ENCODE measurements at places on chromosomes 2 and 18.

- DNase-seq, result peak; percentile 7
Measured at GRCh38 chr2:172643142-172643541, 87.3 kb downstream of the PDK1 start.

GRCh38 chr2:170715062-170715931 lies at the start of gene SP5:
TSS of gene SP5 (plus strand) at chr2:170715337. CDS start at chr2:170715513, 176 bp downstream.
- peak; percentile 11 for DNase-seq

DNA sequence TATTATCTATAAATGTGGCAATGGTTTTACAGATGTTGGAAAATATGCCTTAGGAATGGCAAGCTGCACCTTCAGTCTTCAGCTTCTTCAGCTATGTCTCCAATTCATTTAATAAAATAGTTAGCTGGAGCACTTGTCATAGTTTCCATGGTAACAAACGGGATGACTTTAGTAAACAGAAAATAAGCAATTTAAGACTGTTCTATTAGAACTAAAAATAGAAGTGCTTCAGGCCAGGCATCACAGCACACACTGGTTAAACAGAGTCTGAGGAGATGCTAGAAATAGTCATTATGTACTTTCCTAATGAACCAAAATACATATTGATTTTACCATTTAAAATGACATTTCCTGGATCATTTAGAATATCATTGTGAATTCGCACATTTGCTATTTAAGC lies 195.0 kb downstream of the GCA start:
- DNase-seq, result no peak

DNA sequence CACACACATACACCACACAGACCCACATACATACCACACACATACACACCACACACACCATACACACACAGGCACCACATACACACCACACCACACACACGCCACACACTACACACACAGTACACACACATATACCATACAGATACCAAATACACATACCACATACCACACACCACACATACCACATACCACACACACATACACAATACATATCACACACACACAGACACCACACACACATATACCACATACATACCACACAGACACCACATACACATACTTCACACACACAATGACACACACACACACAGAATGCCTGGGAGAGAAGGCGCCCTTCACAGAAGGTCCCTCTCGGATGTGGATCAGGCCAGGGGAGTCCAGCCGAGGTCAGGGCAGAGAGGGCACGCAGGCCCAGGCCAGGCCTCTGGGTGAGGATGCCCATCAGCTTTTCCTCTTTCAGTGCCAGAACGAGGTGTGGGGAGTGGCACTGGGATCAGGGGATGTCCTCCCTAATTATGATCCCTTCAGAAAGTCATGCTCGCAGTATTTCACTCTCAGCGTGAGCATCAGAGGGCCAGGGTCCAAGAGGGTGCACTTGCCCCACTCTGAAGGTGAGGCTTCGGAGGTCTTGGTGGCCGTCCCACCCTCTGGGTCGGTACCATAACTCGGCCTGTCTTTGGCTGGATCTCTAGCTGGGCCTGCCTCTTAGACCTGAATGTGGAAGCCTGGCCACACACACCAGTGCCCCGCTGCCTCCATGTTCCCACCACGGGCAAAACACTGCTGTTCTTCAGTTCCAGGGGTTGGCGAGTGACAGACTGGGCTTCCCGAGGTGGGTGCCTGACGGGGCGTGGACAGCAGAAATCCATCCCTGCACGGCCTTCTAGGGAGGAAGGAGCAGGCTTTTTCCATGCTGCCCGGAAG lies 70.6 kb upstream of the ODC1 start:
- no peak for DNase-seq

- no peak for DNase-seq
Measured at GRCh38 chr2:231680992-231681852, 27.1 kb upstream of the PTMA start.

DNA sequence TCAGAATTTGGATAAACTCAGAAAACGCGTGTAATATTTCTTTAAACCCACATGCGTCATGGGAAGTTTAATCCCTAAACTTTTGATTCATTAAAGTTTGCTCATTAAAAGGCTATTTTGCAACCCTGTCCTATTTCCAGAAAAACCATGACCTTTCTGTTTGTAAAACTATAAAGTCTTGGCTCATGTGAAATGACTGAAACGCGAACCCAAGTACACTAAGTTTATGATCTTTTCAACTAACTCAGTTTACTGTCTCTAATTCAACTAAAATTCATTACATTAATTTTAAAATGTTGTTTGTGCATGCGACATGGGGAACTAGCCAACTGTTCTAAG lies 3.9 kb upstream of the RPL31 start:
- DNase-seq, result no peak

- DNase-seq, result peak; percentile 69
Measured at GRCh38 chr2:121699421-121700333, 37.0 kb downstream of the NIFK start.

DNA sequence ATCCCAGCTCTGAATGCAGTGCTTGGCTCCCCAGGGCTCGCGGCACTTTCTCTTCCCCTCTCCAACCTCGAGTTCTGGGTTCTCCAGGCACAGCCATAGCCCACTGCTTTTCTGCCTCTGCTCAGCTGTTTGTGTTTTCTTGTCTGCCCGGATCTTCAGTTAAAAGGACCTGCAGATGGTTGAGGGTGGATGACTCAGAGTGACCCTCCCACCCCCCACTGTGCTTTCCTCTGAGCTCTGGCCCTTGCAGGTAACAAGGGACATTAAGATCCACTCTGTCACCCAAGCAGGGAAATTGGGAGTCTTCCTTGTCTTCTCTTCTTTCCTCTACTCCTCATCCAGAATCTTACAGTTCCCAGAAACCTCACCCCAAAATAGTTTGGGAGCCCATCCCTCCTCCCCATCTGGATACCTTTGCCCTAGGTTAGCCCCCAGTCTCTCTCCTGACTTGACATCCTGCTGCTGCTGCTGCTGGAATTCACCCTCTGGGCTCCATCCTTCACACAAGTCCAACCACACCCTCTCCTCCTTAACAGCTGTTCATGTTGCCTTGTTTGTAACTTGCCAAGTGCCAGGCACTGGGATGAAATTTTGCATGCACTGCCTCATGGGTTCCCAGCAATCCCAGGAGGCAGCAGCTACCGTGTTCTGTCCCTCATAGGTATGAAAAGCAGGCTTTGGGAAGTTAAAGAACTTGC lies 157.9 kb upstream of the TTC39C start:
- DNase-seq, result no peak

GRCh38 chr18:7926526-7926925 lies 359.4 kb downstream of the PTPRM start:
- no peak for DNase-seq

GRCh38 chr18:12287131-12287681 lies 20.8 kb upstream of the TUBB6 start:
- DNase-seq, result no peak

DNA sequence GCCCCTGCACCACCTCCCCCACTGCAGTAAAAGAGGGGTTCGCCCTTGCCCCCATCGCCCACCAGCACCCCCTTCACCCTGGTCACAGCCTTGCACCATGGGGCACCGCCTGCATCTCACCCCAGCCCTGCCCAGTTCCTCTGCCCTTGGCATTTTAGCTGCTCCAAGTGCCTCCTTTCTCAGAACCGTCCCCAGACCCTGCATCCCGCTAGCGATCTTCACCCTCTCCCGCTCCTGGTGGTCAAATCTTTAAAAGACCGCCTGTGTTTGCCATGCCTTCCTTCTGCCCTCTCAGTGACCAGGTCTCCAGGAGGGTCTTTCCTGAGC lies 114.7 kb upstream of the OTOS start:
- DNase-seq, result no peak
